ENCODE measurements at places on chromosomes 11 and 22.

DNA sequence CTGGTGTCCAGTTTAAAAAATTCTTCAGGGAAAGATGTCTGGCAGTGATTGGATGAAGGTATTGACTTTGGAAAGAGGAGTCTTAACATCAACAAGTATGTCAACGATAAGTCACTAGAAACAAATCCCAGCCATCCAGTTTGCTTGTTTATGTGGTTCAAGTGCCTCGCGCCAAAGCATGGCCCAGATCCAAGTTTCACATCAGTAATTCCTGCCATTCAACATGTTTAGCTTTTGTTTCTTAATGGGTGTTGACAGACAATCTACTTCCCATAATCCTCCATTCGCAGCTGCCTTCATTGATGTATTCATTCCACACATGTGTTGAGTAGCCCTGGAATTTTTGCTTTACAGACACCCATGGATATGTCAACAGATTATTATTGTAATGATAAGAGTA is 77.8 kb downstream of the UBASH3B start:
- no peak for DNase-seq

- DNase-seq = no peak
Measured at GRCh38 chr22:19533049-19533626, 8.9 kb upstream of the CLDN5 start.

GRCh38 chr11:131858505-131858904 is 488.1 kb downstream of the NTM start:
- no peak for DNase-seq

GRCh38 chr22:23023294-23023693 is 47.0 kb upstream of the GNAZ start:
- no peak for DNase-seq

DNA sequence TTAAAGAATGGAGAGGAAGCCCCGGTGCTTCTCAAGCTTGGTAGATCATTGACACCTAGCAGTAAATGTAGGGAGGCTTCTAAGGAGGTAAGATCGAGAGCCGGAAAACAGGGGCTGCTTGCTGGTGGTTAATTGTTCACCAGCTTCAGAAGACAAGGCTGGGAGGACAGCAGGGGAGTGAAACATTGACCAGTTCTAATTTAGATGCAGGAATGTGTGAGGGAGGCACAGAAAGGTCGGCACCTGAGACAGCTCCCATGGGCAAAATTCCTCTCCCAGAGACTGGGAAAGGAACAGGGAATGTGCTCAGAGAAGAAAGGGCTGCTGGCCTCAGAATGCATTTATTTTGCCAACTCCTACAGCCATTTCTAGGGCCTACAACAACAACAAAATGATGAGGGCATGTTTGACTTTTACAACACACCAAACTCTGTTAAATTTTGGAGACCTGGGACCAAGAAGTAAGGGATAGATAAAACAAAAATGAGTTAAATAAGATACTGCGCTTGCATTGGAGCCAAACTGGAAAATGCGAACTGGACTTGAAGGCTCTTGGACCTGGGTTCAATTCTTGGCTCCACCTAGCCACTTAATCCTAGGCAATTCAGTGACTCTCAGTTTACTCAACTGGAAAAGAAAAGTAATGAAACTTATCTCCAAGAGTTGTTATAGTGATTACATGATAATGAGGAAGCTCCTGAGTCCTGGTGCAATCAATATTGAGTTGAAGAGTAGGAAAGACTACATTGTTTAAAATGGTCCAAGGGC is 31.0 kb downstream of the FZD4 start:
- no peak for DNase-seq
